Thoracic aorta (tissue), 2 donors: ENCODE measurements at places on chromosomes 2 and 18. TPM values are rescaled to one million over a fixed set of nuclear protein-coding genes. Genes with fewer than 3 reads are reported as not detected.

- DNase-seq, result no peak
- H3K27ac ChIP-seq, result no peak overlapping the region
These were observed 54.1 kb upstream of the ODC1 start for GRCh38 chr2:10501980-10502802.

- no peak overlapping the region for H3K27ac ChIP-seq
- no peak overlapping the region for H3K4me3 ChIP-seq
- no peak for DNase-seq
These were observed 78.2 kb upstream of the SLC1A4 start for GRCh38 chr2:64910972-64911433.

DNA sequence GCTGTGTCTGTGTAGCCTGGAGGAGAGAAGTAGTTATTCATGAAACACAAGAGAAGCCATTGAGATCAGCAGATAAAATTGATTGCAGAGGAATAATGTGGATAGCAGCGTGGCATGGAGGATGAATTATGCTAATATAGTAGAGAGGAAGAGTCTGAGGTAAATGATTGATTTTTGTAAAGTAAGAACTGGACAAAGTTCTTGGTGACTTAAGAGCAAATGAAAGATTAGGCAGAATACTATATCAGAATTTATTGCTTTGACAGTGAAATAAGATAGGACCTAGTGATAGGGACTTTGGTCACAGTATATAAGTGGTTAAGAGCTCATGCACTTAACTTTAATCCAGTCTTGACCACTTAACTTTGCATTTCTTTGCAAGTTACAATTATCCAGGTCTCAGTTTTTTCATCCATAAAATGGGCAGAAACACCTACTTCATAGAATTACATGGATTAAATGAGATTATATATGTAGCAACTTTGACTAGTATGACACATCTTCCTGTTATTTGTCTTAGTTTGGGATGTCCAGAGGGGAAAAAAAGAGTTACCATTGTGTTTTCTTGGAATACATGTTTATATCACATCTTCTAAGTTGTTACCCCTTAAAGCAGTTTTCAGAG is 29.1 kb downstream of the ACVR2A start:
- no peak for DNase-seq
- H3K27me3 ChIP-seq, result no peaks in the 10 kb centered on the region
- no peaks in the 10 kb centered on the region for H3K36me3 ChIP-seq
- no peak overlapping the region for H3K4me3 ChIP-seq
- no peak overlapping the region for H3K27ac ChIP-seq
- H3K4me1 ChIP-seq, result no peaks in the 10 kb centered on the region

APCDD1 gene
- 38.2 TPM for total RNA-seq

DNA sequence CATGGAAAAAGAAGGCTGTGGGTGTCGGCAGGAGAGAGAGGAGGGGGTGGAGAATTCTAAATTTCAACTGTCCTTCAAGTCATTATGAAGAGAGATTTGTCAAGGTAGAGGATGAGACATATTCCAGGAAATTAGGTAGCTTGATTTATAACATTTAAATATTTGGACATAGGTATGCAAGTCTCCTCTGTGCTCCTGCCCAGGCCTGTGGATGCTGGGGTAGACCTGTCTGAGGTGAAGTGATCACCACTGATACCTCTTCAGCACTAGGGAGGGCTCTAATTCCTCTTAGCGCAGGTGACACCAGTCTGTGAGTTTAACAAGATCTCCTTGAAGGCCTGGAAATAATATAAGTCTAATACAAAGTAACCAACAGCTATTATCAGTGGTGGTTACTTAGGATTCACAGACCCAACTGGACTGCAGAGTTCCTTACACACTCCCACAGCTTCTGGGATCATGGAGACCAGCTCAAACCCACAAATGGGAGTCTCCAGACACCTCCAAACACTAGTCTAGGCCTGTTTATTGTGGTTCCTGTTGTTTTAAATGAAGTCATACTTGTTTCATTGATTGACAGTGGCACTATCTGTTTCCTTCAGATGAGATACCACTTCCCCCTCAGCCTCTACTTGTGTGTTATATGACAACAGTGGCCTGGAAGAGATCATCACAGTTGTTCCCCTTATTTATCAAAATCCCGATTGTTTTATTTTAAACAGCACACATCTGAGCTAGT is 104.1 kb upstream of the ITPRID2 start:
- no peak overlapping the region for H3K4me3 ChIP-seq
- no peaks in the 10 kb centered on the region for H3K27me3 ChIP-seq
- H3K4me1 ChIP-seq, result no peaks in the 10 kb centered on the region
- DNase-seq, result no peak
- H3K27ac ChIP-seq, result no peak overlapping the region

GRCh38 chr2:31333046-31333445 is 81.5 kb downstream of the XDH start:
- no peaks in the 10 kb centered on the region for H3K27me3 ChIP-seq
- no peak overlapping the region for H3K4me3 ChIP-seq
- H3K27ac ChIP-seq, result no peak overlapping the region
- peaks cover 13% of the 10 kb centered on the region for H3K4me1 ChIP-seq
- no peak for DNase-seq

TUBA4B gene
- not detected for total RNA-seq

DNA sequence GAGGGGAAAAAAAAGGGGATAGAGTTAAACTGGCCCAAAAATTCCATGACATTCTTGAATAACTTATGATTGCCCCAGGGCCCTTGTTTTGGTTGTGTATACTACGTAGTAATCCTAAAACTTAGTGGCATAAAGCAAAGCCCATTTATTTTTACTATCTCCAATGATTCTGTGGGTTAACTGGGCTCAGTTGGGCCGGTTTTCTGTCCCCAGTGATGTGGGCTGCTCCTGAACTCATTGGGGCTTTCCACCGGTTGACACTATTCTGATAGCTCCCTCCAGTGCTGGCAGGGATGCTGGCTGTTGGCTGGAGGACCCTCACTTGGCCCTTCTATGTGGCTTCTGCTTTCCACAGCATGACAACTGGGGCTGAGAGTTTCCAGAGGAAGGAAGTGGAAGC is 60.0 kb upstream of the TGIF1 start:
- no peak for DNase-seq
- no peak overlapping the region for H3K27ac ChIP-seq
- H3K4me1 ChIP-seq, result no peaks in the 10 kb centered on the region
- no peaks in the 10 kb centered on the region for H3K36me3 ChIP-seq
- H3K27me3 ChIP-seq, result no peaks in the 10 kb centered on the region

PRKAG3 gene
- total RNA-seq, result 0.28 TPM

DNA sequence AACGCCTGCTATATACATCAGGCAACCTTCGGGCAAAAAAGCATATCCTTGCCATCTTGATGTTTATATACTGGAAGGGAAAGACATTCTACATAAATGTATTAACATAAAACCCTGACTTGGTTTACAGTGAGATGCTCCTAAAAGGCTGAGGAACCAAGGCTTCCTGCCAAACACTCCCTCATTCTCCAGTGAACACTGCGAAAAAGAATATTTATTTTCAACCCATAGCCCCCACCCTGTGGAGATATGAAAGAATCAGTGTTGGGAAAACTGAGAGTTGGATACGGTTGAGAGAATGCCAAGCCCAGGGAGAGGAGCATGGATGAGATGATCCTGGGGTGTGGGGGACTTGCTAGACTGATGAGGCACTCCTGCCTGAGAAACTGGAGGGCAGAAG is 94.9 kb downstream of the PIEZO2 start:
- no peaks in the 10 kb centered on the region for H3K27me3 ChIP-seq
- no peak overlapping the region for H3K4me3 ChIP-seq
- no peaks in the 10 kb centered on the region for H3K4me1 ChIP-seq
- no peaks in the 10 kb centered on the region for H3K36me3 ChIP-seq

CREG2 gene
- total RNA-seq, result not detected

TRIB2 gene
- 81.4 TPM for total RNA-seq

- no peak overlapping the region for H3K27ac ChIP-seq
- no peaks in the 10 kb centered on the region for H3K27me3 ChIP-seq
- no peak overlapping the region for H3K4me3 ChIP-seq
- H3K36me3 ChIP-seq, result no peaks in the 10 kb centered on the region
- DNase-seq, result no peak
- no peaks in the 10 kb centered on the region for H3K4me1 ChIP-seq
These were observed 131.2 kb downstream of the ETAA1 start for GRCh38 chr2:67528320-67528719.

GRCh38 chr2:10385933-10386773 is 62.0 kb downstream of the ODC1 start:
- H3K27me3 ChIP-seq, result no peaks in the 10 kb centered on the region
- no peaks in the 10 kb centered on the region for H3K4me1 ChIP-seq
- no peak overlapping the region for H3K27ac ChIP-seq

DNA sequence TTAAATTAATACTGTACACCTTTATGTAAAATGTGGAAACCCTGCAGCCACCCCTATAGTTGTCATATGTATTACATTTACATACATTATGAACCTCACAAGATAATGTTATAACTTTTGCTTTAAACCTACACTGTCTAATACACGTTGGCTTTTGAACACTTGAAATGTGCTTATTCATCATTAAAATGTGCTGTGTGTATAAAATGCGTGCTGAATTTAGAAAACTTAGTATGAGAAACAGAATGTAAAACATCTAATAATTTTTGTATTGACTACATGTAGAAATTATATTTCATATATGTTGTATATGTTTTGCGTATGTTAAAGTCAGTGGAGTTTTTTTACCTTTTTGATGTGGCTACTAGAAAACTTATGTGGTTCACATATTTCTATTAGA is 68.8 kb downstream of the MAPRE2 start:
- H3K4me1 ChIP-seq, result peaks cover 2% of the 10 kb centered on the region
- no peak for DNase-seq
- H3K36me3 ChIP-seq, result no peaks in the 10 kb centered on the region
- no peak overlapping the region for H3K27ac ChIP-seq
- H3K27me3 ChIP-seq, result no peaks in the 10 kb centered on the region
- H3K4me3 ChIP-seq, result no peak overlapping the region

GRCh38 chr2:95041060-95041823 is 15.7 kb downstream of the MAL start:
- no peaks in the 10 kb centered on the region for H3K36me3 ChIP-seq
- no peaks in the 10 kb centered on the region for H3K27me3 ChIP-seq
- H3K27ac ChIP-seq, result no peak overlapping the region
- DNase-seq, result no peak
- no peak overlapping the region for H3K4me3 ChIP-seq
